ENCODE measurements at places on chromosomes 12 and 14.

GRCh38 chr14:77278461-77279230 is 7.6 kb upstream of the NGB start:
- DNase-seq: no peak

DNA sequence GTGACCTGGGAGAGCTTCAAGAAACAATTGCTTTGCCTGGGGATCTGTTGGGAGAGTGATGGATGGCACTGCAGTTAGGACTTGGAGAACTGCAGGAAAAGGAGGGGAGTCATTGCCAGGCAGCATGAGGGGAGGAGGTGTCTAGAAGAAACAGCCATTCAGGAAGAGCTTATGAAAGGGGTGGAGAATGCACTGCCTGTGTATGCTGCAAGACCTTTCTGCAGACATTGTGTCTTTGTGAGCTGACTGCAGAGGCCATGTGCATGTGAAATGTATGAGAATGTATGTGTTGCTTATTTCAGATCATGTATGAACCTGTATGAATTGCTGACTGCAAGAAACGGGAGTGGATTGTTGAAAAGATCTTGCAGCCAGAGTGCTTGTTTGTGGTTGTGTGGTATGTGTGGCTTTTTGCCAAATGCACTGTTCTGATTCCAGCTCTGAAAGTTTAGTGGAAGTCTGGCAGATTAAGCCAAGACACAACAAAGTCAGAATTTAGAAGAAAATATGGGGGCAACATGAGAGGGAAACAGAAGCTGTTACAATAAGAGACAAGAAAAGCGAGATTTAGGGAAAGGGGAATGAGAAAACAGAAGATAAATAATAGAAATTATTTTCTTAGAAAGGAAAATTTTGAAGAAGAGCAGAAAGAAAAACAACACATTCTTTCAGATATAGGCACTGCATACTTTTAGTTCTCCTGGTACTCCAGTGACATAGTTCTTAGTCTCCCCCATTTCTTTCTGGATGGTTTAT is 9.8 kb upstream of the RIMKLB start:
- DNase-seq: no peak

GRCh38 chr12:122079033-122079531 is 526 bp downstream of the MLXIP start:
- DNase-seq: peak; percentile 37

GRCh38 chr12:117061555-117062079 is 37.6 kb downstream of the TESC start:
- no peak for DNase-seq

- no peak for DNase-seq
Observed at GRCh38 chr12:88947486-88948043, 367.3 kb upstream of the KITLG start.

GRCh38 chr14:101500681-101501080 is 60.6 kb upstream of the DIO3 start:
- DNase-seq: no peak

DNA sequence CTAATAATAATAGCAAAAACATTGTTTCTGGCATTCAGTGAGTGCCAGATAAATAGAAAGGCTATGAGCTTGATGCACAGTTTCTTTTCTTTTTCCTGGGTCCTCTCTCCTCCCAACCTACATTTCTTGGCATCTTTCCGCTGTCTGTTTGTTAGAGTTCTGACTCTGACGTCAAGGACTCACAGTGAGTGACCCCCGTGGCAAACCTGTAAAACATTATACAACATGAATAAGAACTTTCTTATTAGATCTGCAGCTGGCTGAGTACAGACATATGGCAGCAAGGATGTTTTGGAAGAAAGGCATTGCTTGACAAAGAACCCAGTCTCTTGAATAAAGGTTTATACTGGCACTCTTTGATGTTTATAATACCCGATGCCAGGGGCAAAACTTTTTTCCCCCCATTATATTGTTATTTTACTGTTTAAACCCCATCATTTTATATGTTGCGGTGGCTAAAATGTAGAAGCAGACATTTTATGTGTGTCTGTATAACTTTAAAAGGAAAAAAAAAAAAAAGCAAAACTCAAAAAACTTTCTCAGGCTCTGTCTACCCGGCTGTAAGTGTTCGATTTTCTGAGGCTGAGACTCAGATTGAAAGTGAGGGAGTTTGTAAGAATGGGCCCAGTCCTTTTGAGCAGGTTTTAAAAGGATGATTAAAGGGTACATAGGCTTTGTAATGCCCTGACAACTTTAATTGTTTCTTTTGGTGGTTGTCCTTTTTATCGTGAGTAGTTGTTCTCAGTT is 159.3 kb downstream of the PDE3A start:
- DNase-seq: no peak

DNA sequence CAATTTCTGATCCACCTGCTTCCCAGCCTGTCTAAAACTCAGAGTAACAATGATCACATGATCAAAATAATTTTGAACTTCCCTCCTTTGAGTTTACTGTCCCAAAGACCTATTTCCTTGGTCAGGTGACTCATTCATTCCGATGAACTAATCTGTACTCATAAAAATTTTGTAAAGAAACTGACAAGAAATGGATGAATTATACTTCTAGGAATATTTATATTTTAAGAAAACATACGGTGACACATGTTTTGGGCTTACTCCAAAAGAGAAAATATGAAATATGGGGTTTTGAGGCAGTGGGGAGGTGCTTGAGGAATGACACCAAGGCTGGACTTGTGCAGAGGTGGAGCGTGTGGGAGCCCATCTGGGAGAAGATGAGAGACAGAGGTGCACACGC is 42.0 kb downstream of the GUCY2C start:
- DNase-seq: peak; percentile 25

DNA sequence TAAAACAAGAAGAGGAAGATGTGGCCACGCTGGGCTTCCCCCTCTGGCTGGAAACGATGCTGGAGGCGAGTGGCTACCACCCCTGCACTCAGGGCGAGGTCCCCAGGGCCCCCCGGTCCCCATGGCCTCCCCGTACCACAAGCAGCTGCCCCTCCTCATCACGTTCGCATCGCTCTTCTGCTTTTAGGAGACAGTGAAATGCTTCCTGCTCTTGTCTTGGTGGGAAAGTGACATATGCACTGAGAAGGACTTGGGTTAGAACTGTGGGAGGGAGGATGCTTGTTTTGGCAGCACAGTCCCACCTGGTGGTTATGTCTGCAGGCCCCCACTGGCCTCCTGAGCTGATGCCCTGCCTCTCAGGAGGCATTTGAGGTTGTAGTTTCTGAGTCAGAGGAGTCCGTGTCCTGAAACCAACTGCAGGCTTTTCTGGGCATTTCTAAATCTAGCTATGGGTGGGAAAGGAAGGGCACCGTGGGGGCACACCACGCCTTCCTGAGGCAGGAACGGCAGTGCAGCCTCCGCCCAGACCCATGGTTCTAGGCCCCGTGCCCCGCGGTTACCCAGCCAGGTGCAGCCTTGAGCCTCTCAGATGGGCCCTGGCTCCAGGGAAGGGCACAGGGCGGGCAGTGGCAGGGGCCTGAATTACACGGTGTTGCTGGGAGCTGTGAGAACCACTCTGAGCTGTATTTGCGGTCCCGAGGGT is 139.3 kb downstream of the ADGRD1 start:
- DNase-seq: peak; percentile 55

DNA sequence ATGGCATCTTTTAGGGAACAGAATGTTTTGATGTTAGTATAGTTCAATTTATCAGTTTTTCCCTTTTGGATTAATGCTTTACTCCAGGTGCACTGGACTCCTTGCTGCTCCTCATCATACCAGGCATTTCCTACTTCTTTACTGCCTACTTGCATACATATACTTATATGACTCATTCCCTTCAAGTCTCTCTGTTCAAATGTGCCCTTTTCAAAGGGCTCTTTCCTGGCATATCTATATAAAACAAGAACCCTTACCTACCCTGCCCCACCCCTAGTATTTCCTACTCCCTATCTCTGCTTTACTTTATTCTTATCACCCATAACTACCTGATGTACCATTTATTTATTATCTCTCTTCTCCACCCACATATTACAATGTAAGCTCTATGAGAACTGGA is 90.6 kb downstream of the CAPZA3 start:
- DNase-seq: no peak

DNA sequence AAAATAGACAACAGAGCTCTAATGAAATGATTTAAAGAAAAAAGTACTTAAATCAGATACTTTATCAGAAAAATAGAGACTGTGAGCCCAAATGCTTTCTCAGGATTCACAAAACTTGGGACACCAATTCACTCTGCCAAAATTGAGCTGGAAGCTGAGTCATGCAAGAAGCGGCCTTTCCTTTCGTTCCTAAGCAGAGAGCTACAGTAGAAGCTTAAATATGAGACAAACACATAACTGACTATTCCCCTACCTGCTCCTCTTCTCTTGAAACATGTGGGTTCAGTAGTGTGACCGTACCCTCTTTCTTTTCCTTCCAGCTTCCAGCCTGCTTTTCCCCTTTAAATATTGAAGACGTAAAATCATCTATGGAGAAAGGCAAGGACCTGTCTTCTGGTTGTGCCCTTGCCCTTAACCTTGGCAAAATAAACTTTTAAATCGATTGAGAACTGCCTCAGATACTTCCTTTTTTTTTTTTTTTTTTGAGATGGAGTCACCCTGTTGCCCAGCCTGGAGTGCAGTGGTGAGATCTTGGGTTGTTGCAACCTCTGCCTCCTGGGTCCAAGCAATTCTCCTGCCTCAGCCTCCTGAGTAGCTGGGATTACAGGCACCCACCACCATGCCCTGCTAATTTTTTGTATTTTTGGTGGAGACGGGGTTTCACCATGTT is 4.4 kb upstream of the SDS start:
- DNase-seq: peak; percentile 52

All from suppressor macrophage treated with lipopolysaccharide for 1 hour (primary cell).